ENCODE measurements at places on chromosomes 3 and 15.

DNA sequence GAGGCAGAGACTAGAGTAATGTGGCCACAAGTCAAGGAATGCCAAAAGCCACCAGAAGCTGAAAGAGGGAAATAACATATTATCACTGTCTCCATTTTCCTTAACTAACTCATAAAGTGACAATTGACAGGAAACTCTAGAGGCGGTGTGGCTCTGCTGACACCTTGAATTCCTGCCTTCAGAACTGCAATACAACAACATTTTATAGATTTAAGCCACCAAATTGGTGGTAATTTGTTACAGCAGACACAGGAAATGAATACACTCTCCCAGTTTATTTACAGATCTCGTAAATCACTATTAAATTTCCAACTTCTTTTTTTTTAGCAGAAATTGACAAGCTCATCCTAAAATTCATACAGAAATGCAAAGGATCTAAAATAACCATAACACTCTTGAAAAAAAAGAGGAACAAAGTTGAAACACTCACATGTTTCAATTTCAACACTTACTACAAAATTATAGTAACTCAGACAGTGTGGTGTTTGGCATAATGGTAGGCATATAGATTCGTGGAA is 449.9 kb downstream of the OTOL1 start:
- no peak for DNase-seq

DNA sequence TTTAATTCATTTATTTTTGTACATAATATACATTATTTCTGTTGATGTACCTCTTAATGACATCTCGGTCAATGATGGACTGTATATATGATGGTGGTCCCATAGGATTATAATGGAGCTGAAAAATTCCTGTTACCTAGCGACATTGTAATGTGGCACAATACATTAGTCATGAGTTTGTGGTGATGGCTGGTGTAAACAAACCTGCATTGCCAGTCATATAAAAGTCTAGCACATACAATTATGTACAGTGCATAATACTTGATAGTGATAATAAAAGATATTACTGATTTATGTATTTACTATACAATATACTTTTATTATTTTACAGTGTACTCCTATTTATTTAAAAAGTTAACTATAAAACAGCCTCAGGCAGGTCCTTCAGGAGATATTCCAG is 15.1 kb downstream of the TTC14 start:
- no peak for DNase-seq

DNA sequence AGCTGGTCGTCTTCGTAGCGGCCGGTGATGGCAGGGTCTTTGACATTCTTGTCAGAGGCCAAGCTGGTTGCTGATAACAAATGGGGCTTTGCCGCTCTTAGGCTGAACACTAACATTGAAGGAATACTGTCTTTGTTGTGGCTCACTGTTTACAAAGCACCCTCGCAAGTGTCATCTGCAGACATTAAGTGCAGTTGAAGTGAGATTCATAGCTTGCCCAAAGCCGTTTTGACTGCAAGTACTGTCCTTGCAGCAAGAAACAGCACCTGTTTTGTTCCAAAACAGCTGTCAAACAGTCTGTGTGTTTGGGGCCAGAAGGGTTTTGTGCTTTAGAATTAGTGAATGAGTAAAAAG is 568 bp downstream of the SENP2 start:
- peak; percentile 20 for DNase-seq

- DNase-seq: no peak
Measured at GRCh38 chr15:101043911-101044624, 124.9 kb downstream of the LRRK1 start.

Data from frontal cortex (tissue), 4 donors.